ENCODE measurements at places on chromosomes 1 and 21.

DNA sequence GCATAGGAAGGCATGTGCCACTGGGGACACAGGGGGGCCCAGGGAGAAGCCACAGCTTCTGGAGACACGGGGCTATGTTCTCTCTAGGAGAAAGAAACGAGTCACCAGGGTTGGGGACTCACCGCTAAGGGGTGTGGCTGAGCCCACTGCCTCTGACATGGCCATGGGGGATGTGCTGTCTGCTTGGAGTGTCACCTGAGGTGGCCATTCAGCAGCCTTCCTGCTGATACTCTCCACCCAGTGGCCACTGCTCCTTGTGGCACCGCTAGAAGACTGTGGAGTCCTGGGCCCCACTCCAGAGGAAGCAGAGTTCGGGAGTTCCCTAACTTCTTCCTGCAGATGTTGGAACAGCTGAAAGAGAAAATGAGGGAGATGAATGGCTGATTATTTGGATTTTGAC lies 91.2 kb upstream of the SLC45A1 start:
- no peak for DNase-seq

GRCh38 chr1:99363531-99363930 lies 99.2 kb downstream of the PLPPR4 start:
- no peak for DNase-seq

DNA sequence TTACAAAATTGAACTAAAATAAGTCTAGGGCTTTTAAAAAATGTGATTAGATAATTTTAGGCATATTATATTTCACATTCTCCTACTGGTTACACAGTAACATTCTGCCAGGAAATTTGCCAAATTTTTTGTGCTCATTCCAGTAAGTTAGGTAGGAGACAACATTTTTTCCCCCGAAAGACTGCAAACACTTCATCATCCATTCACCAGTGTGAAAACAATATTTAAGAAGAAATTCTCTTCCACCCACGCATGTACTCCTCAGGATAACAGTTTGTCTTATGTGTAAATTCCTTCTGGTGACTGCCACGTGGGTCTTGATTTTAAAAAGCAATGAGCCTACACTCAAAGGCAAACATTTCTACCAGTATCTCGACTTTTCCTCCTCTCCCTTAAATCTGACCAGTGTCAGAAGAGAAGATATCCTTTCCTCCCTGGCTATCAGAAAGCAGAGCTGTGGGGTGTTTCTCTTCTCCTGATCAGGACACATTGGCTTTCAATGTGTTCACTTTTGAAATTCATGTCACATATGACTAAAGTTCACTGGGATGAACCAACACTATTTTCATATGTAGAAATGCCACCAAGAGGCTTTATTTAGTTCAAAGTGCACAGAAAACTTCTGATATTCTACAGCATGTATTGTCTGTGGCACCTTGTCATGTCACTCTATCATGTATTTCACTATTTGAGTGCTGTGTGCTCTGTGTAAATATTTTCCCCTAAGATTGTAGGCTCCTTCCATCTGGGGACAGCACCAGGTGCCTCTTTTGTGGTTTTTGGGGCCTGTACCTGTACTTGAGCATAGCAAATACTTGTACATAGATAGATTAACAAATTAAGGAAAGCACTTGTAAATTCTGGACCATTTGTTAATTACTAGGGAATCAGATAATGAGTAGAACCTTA lies 38.6 kb downstream of the LHX9 start:
- peak; percentile 11 for DNase-seq

- DNase-seq = no peak
Measured at GRCh38 chr1:41855713-41856112, 63.0 kb downstream of the HIVEP3 start.

DNA sequence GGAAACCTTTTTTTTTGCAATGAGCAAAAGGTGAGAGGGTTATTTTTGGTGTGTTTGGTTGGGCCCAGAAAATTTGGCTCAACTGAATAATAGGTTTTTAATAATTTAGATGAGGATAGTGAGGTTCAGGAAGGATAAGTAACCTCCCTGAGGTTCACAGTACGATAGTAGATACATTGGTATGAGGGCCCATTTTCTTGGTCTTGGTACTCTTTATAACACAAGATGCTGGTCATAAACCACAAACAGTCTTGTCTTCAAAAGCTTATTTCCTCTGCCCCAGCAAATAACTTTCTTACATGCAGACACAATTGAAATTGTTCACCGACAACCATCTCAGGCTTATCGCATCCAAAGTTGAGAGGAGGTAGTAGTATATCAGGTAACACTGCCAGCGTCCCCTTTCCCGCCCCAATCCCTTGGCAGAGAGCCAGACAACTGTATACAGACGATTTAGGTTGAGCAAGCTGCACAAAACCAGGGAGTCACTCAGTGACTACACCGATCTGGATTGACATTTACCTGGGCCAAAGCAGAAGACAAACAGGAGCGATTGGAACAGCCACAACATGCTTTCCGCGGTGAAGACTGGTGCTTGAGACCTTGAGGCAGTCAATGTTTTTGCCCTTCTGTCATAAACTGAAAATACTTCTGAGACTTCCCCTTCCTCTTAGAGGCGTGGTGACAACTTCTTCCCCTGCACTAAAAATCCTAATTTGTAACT lies at the start of gene SLAMF6:
TSS of gene SLAMF6 (minus strand) at position 634 of the 724 bp plus-strand sequence. CDS start at position 571, 63 bp downstream.
- DNase-seq = no peak

DNA sequence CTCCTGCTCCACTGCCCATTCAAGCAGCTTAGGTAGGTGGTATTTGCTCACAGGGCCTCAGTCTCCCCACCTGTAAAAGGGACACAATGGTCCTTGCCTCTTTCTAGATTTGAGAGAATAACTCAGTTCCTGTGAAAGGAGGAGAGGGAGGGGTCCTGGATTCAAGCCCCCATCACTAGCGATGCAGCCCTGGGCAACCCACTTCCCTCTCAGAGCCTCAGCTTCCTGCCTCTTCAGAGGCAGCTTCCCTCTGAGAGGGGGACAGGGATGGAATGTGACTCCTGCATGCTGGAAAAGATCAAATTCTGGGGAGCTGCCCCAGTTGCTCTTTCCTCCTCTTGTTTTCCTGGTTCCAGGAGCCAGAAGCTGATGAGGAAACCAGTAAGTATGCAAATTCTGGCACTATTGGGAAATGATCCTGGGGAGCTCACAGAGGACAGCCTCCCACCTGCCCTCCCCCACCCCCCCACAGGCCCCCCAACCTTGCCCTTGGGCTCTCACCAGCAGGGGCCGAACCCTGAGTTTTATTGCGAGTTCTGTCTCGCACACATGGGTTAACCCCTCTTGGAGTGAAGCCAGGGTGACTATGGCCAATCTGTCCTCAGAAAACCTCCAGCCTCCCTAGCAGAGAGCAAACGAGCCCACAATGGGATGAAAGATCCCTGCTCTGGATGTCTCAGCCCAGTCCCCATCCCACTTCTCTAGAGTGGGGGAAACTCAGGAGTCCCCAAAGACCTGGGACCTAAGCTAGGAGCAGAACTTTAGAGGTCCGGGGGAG lies 11.7 kb downstream of the ZC3H12A start:
- peak; percentile 62 for DNase-seq

DNA sequence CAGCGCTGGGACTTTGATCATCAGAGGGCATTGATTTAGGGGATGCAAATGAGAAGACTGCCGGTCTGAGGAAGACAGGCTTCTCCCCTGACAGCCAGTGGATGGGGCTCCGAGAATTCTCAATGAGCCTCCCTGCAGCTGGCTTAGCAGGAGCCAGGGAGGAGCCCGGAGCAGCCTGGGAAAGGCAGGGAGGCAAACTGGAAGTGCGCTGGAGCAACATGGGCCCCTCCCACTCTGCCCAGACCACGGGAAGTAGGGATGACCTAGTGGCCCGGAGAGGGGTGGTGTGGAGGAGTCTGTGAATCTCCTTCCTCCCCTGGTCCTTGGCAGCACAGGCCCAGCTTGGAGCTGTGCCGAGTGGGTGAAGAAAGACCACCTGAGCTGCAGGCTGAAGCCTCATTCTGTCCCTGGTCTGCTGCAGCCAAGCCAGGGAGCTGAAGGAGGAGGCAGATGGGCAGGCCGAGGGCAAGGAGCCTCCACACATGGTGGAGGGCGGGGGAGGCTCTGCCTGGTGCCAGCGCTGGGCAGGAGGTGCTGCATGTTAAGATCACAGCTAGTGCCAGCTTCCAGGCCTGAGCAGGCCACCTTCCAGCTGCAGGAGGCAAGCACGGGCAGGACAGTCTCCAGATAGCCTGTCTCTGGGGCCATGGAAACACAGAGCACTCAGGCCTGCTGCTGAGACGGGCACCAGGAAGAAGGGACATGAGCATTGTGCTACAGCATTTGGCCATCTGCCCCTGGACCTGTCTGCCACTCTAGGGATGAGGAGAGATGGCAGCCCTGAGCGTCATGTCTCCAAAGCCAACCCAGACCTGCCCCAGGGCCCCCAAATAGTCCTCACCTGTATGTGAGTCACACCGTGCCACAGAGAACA lies 12.2 kb upstream of the CLSTN1 start:
- DNase-seq = peak; percentile 28
